ENCODE measurements at places on chromosomes 7 and 10.

- no peak for DNase-seq
- H3K4me1 ChIP-seq: no peaks in the 10 kb centered on the region
- no peaks in the 10 kb centered on the region for H3K36me3 ChIP-seq
- no peaks in the 10 kb centered on the region for H3K27me3 ChIP-seq
Measured at GRCh38 chr10:33732161-33732680, 397.8 kb upstream of the NRP1 start.

GRCh38 chr7:24702755-24703154, 54.5 kb downstream of the GSDME start:
- DNase-seq: no peak
- H3K36me3 ChIP-seq: no peaks in the 10 kb centered on the region
- peaks cover 21% of the 10 kb centered on the region for H3K4me1 ChIP-seq
- H3K27me3 ChIP-seq: no peaks in the 10 kb centered on the region

- H3K4me1 ChIP-seq: no peaks in the 10 kb centered on the region
- H3K27me3 ChIP-seq: no peaks in the 10 kb centered on the region
- no peak overlapping the region for H3K4me3 ChIP-seq
- DNase-seq: no peak
- H3K36me3 ChIP-seq: peaks cover 100% of the 10 kb centered on the region
- no peak overlapping the region for H3K27ac ChIP-seq
Measured at GRCh38 chr7:99624484-99624883, 7.7 kb downstream of the ZSCAN25 start.

DNA sequence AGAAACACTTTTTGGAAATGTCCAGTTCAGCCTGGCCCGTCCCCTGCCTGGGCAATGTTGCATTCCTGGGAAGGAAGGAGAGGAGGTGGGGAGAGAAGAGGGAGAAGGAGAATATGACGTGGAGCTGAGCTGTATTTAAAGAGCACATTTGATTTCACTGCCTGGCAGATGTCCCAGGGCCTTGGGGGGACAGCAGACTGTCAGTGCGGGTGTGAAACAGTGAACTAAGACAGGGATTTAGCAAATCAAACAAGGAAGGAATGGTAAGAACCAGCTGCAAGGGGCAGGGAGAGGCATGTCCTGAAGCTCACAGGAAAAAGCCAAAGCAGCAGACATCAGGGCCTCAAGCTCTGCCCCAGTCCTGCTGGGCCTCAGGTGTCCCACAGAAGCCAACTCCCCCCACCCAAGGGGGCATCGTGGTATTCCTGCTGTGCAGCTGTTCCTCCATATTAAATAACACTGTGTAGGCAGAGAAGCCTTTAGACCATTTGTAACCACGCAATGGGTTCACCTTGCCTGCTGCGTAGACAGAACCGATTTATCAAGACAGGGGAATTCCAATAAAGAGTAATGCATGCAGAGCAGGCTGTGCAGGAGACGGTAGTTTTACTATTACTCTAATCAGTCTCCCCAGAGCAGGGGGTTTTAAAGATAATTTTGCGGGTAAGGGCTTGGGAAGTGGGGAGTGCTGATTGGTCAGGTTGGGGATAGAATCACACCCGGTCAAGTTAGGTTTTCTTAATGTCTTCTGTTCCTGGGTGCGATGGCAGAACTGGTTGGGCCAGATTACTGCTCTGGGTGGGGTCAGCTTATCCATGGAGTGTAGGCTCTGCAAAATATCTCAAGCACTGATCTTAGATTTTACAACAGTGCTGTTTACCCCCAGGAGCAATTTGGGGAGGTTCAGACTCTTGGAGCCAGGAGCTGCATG, 18.3 kb downstream of the LEP start:
- no peaks in the 10 kb centered on the region for H3K27me3 ChIP-seq
- peak; percentile 79 for DNase-seq
- no peaks in the 10 kb centered on the region for H3K36me3 ChIP-seq
- H3K4me1 ChIP-seq: peaks cover 30% of the 10 kb centered on the region

DNA sequence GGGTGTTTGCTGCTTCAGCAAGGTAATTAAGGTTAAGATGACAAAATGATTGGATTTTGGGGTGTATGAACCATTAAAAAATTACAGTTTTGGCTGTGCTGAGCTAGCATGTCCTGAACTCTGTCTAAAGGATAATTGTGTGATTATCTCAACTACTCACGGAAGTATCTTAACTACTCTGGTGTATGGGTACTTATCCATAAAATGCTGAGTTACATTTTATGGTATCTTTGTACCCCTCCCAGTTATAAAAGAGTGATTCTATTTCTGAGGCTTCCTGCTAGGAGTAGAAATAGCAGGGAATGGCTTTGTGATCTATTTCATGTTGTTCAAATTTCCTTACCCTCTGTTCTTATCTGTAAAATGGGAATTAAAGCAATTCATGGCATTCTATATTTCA, 22.6 kb downstream of the CYP2C18 start:
- H3K4me1 ChIP-seq: no peaks in the 10 kb centered on the region
- DNase-seq: no peak
- no peaks in the 10 kb centered on the region for H3K27me3 ChIP-seq
- no peak overlapping the region for H3K27ac ChIP-seq

All from stomach (tissue), 19 donors.